GM12864 (cell line): ENCODE measurements at places on chromosomes 16 and 17.

- no peak for DNase-seq
These were observed 23.3 kb downstream of the TBCD start for GRCh38 chr17:82775001-82775823.

DNA sequence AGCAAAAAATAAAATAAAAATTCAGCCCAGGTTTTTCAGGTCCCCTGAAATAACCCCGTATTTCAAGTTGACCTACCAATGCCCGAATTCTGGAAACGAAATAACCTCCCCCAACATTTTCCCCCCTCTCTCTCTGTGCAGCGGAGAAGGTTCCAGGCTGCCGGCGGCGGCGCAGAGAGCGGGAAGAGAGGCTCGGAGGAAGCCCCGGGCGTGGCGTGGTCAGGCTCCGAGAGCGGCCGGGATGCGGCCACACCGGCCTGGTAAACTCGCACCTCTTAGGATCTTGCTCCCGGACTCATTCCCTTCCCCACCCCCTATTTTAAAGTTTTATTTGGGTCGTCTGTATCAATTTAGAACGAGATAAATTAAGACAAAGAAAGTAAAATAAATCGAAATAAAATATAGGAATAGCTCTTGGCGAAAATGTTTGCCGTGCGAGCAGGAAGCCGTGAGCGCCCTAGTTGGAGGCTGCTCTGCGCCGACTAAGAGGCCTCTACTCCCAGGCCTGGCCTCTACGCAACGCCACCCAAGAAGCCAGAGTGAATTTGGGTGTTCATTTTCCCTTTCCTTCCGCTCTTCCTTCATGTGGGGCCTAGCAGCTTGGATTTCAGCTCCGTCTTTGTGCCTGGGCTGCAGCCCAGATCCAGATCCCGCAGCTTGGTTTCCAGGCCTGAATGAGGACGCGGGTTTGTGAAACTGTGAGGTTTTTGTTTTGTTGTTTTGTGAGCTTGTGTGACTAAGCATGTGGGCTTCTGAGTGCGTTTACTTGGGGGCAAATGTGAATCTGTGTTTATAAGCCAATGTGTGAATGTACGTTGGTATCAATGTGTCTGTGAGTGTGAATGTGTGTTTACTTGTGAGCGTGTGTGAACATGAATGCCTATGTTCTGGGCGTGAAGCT, 1.5 kb upstream of the HOXB6 start:
- DNase-seq = no peak

GRCh38 chr16:10978871-10979446, 34.6 kb downstream of the CLEC16A start:
- no peak for DNase-seq

DNA sequence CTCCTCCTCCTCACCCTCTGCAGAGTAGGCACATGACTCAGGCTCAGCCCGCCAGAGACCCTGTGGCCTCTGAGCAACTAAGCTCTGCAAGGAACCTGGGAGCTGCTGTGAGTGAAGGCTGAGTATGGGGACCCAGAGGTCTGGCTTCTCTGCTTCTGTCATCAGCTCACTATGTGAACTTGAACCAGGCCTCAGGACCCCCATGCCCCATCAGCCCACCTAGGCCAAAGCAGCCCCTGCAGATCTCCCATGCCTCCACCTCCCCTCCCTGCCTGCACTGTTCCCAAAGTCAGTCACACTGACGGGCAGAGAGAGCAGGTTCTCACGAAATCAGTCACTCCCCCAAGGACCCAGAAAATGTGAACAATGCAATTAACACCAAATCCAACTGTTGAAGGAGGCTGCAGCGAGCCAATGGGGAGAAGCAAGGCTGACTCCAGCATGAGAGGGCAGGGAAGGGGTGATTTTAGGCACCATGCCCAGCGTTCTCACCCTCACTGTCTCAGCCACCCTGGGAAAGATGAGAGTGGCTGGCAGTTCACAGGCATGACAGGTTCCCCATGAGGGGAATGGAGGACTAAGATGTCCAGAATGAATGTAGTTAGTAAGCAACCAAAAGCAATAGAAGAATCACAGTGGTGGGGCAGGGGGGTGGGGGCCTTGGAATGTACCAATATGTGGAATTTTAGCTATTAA, 60.6 kb downstream of the BEAN1 start:
- no peak for DNase-seq
